ENCODE measurements at places on chromosomes 12 and 14.

DNA sequence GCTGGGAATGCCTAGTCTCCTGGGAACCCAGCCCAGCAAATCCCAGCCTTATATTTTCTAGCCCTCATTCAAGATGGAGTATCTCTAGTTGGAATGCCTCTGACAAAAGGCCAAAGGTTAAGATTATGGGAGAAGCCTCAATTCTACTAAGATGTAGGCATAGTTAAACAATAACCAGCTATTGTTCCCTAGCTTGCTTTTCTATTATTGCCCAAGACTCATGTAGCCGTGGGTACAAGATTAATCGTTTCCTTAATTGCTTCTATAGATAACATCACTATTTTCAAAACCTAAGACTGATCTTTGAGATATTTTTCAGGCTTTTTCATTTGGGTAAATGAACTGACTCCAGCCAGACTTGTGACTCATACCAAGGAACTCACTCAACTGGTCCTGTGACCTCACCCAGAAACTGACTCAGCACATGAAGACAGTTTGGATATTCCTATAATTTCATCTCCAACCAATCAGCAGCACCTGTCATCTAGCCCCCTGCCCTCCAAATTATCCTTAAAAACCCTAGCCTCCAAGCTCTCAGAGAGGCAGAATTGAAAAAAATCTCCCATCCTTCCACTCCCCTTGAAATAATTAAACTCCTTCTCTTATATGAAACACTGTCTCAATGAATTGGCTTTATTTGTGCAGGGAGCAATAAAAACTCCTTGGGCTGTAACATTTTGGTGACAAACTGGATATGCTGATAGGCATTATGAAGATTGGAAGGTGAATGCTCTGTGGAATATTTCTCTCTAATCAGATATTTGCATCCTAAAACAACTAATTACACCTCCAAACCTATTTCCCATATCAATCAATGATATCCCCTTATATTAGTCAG lies 589.0 kb downstream of the C12orf50 start:
- no peak for DNase-seq

DNA sequence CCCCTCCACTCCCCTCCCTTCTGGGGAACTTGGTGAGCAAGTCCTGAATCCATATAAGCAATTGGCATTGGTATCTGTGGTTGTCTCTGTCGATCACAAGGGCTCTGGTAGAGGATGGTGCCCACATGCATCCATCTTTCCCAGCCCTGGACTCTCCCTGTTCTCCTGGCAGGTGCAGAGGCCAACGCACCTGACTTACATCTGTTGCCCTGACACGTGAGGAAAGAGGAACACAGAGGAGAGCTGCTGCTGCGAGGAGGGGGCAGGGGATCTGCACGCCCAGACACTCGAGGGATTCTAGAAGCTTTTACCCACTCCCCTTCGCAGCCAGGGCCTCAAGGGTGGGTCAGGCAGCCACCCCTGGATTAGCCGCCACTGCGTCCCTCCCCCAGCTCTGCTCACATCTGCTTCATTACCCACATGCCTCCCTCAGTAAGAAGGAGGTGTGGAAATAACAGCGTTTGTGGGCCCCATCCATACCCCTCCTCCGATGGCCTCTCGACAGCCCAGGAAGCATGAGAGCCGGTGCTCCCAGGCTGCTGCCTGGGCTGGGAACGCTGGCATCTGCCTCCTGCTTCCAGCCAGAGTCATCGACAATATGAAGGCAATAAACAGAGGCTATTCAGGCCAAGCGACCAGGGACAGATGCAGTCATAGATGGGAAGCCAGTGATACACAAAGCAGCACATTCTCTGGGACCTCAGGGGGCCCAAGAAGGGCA lies 56.5 kb downstream of the KDM2B start:
- no peak for DNase-seq

GRCh38 chr12:65695113-65695865 lies 129.0 kb upstream of the HMGA2 start:
- DNase-seq = no peak

GRCh38 chr14:31927348-31927832 lies 149.7 kb upstream of the ARHGAP5 start:
- no peak for DNase-seq

GRCh38 chr12:54697851-54698250 lies 49.7 kb upstream of the DCD start:
- no peak for DNase-seq

DNA sequence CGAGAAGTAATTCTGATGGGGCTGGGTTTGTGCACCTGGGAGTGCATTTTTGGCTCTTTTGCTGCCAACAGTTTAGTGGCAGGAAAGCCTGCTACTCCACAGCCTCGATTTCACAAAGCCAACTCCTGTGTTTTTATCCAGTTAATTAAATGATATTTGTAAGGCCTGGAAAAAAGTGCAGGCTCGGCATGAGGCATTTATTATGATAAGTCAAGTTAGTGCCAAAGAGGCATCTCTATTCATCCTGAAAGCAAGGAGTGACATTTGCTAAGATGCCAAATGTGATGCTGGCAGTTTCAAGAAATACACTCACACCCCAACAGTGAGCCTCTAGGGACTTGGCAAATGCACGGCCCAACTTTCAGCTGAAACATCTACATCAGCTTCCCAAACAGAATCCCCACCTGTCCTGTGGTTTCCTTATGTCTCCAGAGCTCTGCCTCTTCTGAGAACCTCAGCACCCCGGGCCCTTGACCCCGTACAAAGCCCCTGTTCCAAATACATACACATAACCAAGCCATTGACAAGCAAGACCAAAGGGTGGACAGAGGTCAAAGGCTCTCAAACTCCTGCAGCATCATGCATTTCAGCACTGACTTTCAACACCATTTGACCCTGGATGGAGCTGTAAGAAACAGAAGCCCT lies 955.1 kb upstream of the TMEM132C start:
- DNase-seq = no peak

DNA sequence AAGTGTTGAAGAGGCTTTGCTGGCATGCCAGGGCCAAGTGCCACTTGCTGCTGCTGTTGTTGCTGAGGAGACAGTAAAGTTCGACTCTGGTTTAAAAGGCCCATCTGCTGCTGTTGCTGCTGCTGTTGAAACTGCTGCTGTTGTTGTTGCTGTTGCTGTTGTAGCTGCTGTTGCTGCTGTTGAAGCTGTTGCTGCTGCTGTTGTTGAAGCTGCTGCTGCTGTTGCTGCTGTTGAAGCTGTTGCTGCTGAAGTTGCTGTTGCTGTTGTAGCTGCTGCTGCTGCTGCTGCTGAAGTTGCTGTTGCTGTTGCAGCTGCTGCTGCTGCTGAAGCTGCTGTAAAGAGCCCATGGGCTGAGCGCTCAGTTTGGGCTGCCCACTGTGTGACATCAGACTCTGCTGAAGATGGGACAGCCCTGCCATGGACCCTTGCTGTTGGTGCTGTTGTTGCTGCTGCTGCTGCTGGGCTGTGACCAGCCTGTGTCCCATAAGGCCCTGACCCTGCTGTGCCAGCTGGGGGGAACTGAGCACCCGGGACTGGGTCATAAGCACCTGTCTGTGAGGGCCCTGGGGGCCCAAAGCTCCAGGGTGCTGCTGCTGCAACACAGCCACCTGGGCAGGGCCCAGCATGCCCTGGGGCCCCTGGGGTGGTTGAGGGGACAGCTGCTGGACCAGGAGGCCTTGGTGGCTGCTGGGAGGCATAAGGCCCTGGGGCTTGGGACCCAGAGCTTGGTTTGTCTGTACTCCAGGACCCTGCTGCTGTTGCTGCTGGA lies 14.3 kb upstream of the PRKAG1 start:
- no peak for DNase-seq

DNA sequence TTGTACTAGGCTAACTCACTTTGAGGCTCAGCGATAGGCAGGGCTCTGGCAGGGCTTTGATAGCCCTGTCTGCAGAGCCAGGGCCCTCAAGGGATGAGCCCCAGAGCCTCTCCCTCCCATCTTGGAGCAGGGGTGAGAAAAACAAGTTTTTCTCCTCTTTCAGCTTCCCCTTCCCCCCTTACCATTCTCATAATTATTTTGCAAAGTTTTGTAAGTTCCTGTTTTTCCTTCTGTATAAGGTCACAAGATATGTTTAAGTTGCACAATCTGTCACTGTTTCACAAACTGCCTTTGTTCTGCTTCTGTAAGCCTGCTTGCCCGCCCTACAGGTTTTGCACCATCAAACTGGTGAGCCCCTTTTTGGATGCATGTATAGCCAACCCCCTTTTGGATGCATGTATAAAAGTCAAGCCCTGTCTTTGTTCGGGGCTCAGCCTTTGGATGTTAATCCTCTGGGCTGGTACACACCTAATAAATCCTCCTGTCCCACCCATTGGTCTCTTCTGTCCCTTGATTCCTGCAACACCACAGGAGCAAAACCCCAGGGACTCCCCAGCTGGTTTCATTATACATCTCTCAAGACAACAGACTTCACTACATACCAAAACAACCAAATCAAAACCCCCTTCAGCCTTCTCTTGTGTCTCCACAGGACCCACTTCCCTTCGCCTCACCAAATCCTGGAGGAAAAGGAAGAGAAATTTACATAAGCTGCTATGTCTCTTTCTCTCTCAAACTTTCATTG lies 52.5 kb upstream of the RESF1 start:
- no peak for DNase-seq

GRCh38 chr14:39812532-39813320 lies 380.5 kb upstream of the FBXO33 start:
- DNase-seq = no peak

DNA sequence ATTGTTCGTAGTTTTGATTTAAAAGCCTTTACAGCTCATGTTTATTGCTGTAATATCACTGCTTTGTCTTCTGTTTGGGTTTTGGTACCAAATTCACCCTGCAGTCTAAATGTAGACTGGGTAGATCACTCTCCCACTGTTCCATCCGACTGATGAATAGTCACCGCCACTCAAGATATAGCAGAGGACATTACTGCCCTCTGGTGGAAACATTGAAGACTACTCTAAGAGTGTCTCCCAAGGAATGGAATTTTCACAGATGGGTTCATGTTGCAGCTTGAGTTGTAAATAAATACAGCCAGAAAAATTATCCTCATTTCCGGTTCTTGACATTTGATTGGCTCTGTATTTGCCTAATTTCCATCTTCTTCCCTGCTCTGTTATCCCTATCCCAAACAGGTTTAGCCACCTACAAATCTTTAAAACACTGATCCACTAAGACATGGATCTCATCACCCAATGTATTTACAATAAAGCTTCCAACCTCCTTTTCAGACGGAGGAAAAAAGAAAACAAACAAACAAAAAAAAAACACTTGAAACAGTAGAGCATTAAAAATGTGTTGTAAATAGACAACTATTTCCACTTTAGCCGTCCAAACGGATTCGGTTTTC lies 198.3 kb upstream of the CPNE8 start:
- DNase-seq = no peak

DNA sequence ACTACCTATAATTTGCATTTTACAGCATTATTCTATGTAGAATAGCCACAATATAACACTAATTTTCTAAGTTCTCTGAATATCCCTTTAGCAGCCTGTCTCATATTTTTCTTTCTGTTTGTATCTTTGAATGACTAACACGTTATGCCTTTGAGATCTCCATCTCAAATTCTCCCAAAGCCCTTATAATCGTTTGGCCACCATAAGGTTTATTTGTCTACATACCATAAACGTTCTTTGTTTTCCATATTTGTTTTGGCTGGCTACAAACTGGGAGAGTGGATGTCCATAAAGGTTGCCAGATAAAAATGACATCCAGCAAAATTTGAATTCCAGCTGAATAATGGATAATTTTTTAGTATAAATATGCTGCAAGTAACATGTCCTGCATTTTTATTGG lies 203.7 kb downstream of the STXBP6 start:
- DNase-seq = no peak

GRCh38 chr14:89388853-89389252 lies 28.2 kb downstream of the FOXN3 start:
- no peak for DNase-seq

DNA sequence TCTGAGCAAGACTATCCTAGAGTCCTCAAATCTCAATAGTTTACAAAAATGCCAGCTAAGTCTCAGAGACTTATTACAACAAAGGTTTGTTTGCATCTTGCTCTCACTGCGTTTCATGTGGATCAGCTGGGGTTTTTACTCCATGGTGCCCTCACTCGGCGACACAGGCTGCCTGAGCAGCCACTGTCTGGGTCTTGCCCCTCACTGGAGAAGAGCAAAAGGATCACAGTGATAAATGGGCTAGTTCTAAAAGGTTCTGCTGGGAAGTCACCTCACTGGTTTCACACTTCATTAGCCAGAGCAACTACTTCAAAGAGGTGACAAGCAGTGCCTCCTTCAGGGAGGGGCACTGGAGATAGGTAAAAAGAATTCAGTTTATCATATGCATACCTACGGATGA lies 392.0 kb downstream of the RPL10L start:
- no peak for DNase-seq

DNA sequence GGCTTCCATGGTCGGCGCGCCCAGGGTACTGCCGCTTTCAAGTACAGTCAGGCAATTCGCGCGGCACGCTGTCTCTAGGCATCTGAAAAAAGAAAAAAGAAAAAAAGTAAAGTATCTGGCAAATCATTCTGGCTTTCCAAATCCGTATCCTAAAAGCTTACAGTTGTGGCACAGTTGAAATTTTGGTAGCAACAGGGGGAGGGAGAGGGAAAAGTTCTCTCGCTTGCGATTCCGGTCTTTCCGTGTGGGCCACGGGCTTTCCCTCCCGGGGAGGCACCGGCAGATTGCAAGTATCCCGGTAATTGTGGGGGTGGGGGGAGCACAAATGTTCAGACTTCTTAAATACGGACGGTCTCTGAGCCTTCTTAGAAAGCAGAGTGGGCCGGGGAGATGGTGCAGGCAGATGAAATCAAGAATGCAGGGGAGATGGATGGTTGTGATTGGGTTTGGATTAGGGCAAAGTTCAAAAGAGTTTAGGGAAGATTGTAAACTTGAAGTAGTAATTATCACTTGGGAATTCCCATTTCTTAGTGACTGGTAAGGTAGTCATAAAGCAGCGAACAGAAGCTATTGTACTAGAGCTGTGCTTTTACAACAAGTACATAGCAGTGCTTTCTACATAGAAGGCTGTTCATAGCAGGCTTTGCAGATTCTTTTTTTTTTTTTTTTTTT lies 1.2 kb downstream of the SOCS2 start:
- DNase-seq = no peak

GRCh38 chr14:69460093-69460701 lies 24.3 kb upstream of the PLEKHD1 start:
- peak; percentile 25 for DNase-seq

DNA sequence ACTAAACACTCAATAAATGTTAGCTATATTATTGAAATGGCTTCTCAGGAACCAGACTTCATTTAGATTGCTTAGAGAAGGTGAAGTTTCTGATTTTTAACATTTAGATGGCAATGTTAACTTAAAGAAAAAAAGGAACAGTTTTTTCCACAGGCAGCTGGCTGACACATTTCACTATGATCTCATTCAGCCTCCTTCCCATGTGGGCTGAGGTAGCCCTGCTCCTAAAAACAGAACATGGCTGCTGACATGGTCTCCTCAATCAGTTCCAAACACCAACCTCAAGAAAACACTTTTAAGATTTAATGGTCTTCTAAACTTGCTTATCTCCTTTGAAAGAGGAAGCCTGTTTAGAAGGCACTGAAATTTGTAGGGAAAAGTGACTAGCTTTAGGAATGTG lies 23.8 kb downstream of the GNS start:
- DNase-seq = no peak
